ENCODE measurements at places on chromosomes 13 and 19.

DNA sequence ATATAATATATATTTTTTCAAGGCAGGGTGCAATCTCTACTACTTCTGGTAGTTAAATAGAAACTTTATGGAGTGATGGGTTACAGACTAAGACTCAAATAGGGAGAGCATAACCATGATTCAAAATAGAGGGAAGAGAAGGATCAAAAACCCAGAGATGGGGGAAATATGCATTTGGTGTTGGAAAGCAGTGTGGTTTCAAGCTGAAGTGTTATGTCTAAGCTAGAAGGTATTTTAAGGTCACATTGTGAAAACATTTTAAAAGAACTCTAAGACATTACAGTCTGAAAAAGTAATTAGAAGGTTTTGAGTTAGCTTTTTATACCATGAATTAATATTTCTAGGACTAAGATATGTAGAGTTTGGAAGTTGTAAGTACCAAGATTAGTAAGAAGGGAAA lies 2741.4 kb downstream of the PCDH9 start:
- DNase-seq, result no peak

GRCh38 chr13:25633093-25633492 lies 261.3 kb downstream of the ATP8A2 start:
- no peak for DNase-seq

- DNase-seq, result no peak
These were observed 2.7 kb upstream of the OR7G2 start for GRCh38 chr19:9109959-9110358.

DNA sequence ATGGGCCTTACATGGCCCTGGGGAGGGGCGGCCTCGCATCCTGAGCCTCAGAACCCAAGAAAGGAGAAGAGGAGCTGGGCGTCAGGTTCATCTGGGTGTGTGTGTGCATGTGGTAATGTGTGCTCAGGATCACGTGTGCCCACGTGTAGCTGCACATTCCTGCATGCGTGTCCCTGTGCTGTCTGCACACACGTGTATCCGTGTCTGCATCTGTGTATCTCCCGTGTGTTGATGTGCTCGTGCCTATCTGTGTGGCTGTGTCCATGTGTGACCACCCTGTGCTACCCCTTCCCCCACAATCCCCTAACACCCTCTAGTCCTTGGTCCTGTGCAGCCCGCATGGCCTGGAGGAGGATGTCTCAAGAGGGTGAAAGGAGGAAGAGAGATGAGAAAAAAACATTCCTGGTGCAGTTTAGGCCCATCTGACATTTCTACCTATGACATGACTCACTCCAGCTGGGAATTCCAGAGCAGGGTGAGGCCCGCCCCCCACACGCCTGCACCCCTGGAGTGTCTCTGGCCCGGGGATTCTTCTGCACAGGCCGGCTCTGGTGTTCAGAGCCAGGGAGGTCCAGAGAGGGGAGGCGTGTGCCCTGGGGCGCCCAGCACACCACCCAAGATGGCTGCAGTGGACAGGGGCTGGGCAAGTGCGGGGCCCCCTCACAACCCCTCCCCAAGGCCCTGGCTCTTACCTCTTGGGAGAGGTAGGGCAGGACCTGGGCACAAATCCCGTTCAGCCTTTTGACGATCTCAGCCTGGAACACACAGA lies 7.1 kb downstream of the TLE5 start:
- no peak for DNase-seq

- DNase-seq, result no peak
These were observed 24.9 kb downstream of the RCBTB1 start for GRCh38 chr13:49560270-49561061.
